Dermis microvascular lymphatic vessel endothelial cell (primary cell): ENCODE measurements at places on chromosomes 6 and 20. TPM values are rescaled to one million over a fixed set of nuclear protein-coding genes. Genes with fewer than 3 reads are reported as not detected.

GRCh38 chr20:25227317-25227831 is 20.5 kb upstream of the PYGB start:
- DNase-seq, result peak; percentile 81

DNA sequence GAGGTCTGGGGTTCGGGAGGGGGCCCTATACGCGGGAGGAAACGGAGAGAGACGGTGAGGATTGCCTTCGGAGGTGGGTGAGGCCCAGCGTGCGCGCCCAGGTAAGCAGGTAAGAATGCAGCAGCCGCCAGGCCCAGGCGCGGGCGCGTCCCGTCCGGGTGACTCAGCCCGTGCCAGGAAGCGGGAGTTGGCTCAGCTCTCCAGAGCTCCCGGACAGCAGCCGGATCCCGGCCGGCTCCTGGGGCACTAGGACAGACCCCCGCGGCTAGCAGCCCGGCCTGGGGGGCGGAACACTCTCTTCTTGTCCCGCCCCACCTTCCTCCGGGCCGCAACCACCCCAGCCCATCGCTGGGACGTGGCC is 1.5 kb upstream of the MDFI start:
- no peak for DNase-seq

DNA sequence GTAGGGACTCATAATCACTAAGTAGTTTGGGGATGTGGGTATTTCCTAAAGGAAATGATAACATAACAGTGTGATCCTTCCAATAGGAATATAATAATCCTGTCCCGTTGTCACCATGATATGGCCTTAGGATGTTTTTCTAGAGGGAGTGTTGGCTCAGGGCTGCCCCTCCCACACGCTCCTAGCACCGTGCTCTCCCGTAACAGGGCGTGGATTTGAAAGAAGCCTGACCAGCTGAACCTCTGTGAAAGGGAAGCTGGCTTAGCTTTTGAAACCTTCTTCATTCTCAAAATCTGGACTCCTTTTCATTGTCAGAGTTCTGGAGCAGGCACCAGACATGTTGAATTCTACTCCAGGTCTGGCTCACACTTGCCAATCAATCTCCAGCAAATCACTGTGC is 103.4 kb upstream of the SASH1 start:
- peak; percentile 11 for DNase-seq

DNA sequence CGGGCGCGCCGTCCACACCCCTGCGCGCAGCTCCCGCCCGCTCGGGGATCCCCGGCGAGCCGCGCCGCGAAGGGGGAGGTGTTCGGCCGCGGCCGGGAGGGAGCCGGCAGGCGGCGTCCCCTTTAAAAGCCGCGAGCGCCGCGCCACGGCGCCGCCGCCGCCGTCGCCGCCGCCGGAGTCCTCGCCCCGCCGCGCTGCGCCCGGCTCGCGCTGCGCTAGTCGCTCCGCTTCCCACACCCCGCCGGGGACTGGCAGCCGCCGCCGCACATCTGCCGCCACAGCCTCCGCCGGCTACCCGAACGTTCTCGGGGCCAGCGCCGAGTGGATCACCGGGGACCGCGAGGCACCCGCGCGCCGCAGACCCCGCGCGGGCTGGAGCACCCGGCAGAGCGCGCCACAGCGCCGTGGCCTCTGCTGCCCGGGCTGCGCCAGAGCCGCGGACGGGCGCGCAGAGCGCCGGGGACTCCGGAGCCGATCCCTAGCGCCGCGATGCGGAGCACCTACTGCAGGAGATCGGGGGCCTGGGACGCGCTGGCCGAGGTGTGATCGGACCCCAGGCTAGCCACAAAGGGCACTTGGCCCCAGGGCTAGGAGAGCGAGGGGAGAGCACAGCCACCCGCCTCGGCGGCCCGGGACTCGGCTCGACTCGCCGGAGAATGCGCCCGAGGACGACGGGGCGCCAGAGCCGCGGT is at the start of gene BMP2:
Gene BMP2, plus strand, starts transcription at position 151 of the 692 bp plus-strand sequence. CDS start 2,441 bp downstream, outside the sequence.
- no peak for DNase-seq

DNA sequence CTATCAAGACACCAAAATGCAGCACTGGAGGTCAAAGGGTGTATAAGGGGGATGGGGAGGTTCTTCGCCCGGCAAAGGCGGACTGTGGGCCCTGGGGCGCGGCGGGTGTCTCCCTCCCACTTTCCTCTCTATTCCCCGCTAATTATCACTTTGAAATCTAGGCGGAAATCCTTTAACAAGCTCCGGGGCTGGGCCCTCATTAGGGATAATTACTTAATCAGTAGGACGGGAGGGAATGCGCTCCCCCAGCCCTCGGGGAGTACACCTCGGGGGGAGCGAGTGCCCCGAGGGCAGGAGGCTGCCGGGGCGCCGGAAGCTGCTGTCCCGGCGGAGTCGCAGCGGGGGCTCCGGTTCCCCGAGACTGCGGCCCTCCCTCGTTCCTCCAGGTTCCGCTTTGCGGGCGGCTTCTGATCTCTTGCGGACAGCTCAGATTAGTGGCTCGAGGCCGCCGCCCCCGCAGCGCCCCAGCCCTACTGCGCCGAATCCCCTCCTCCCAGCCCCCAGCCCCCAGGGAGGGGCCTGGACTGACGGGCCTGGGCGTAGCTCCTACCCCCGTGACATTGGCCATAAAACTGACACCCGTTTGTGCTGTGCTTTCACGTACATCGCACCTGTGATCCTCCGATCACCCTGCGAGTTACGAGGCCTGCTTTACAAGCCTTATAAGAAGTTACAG is 14.7 kb downstream of the MUCL3 start:
- peak; percentile 11 for DNase-seq

Gene ULBP3
- 3.9 and 4.0 TPM in 2 replicates for total RNA-seq

Gene LRP11
- total RNA-seq, result 5.9 and 7.1 TPM in 2 replicates

Gene PDYN
- not detected in 2 replicates for total RNA-seq

GRCh38 chr6:113976806-113977205 is 5.9 kb upstream of the HDAC2 start:
- no peak for DNase-seq

GRCh38 chr20:7792150-7792869 is 147.9 kb downstream of the HAO1 start:
- no peak for DNase-seq

- DNase-seq, result no peak
These were observed 43.7 kb downstream of the TMEM200A start for GRCh38 chr6:130409418-130410100.

DNA sequence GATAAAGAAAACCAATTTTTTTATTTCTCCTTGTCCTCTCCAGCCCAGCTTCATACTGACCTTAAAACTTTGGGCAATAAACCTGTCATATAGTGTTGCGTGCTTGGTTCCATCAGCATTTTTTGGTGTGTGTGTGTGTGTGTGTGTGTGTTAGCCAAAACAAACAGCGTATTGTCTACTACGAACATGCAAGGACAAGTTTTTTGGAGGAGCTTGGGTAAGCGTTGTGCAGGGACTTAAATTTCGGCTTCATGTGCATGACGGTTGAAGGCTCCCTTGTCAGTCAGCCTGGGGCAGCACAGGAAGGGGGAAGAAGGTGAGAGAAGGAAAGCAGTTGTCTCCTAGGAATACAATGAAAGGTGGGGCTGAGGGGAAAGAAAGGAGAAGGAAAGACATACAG is 62.0 kb upstream of the PAX1 start:
- DNase-seq, result no peak

Gene ADRM1
- total RNA-seq, result 94.1 and 105 TPM in 2 replicates

DNA sequence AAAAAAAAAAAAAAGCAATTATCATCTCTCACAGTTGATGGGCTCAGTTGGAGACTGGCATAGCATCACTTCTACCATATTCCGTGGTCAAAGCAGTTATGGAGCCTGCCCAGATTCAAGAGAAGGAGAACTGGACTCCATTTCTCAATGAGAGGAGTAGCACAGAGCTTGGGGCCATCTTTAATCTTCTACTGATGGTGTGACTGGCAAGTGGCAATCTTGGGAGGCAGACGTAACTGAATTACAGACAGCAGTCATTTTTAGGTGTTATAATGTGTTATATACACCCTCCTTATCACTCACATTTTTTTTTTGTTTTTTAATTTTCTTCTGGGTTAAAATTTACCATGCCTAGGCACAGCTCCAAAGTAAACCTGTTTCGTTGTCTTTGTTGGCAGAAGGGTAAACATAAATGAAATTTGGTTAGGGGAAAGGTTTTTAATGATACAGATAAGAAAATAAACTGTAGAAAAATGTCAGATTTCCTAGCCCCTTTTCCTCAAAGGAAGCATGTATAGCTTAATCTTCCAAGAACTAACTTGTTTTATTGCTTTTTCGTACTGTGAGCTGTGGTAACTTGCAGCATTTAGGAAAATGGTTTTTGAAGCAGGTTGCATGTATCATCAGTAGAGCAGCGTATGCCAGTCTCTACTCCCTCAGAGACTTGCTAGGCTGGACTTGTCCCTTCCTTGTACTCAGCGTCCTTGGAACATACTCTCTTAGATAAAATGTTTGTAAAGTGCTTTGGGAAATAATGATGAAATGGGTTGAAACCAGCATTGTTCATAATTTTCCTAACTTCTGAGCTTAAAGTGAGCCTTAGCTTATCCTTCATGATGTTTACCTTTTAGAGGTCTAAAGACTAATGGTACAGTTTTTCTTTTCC is 25.7 kb downstream of the ZFAND3 start:
- DNase-seq, result no peak

- no peak for DNase-seq
These were observed 841.8 kb downstream of the PHF3 start for GRCh38 chr6:64477391-64477790.

DNA sequence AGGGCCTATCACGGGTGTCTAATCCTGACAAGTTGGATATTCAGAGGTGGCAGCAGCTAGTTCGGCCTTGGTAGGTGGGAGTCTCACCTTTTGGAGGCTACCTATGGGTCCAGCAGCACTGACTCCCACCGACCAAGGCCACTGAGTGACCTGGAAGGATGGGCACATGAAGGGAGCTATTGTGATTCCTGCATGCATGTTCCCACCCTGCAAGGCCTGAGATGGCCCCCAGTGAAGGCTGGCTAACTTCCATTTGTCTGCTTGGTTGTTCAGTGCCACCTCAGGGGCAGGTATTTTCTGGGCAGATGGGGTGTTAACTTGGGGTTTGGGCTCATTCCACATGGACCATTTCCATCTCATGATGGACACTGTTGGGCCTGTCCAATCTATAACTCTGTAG is 18.4 kb upstream of the MICA start:
- no peak for DNase-seq

- DNase-seq, result no peak
These were observed 243.9 kb upstream of the TCF21 start for GRCh38 chr6:133644892-133645619.

Gene MAK
- total RNA-seq, result not detected in 2 replicates
